Transverse colon (tissue), 4 donors: ENCODE measurements at places on chromosomes 6 and 20. TPM values are rescaled to one million over a fixed set of nuclear protein-coding genes. Genes with fewer than 3 reads are reported as not detected.

SLC17A2 gene
- not detected for total RNA-seq

GRCh38 chr6:134093007-134093573, 40.7 kb upstream of the SLC2A12 start:
- no peaks in the 10 kb centered on the region for H3K27me3 ChIP-seq
- no peaks in the 10 kb centered on the region for H3K36me3 ChIP-seq
- no peak for DNase-seq
- H3K27ac ChIP-seq = no peak overlapping the region
- H3K4me3 ChIP-seq = no peak overlapping the region
- no peaks in the 10 kb centered on the region for H3K4me1 ChIP-seq

DNA sequence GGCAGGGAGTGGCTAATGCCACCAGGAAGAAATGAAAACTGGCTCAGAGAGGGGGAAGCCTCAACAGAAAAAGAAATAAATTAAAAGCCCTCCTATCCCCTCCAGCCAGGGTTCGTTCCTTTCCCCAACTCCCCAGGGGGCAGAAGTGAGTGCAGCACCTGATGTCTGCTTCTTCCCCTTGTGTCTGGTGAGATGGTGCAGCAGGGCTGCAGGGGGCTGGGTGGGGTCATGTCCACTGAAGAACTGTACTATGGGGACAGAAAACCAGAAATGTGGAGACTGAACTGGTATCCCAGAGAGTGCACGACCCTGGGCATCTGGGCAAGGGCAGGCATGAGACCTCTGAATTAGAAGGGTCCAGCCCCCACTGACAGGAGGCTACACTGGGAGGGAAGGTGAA, 4.0 kb downstream of the EGFL8 start:
- no peaks in the 10 kb centered on the region for H3K27me3 ChIP-seq
- H3K4me1 ChIP-seq = peaks cover 4% of the 10 kb centered on the region
- H3K4me3 ChIP-seq = no peak overlapping the region
- DNase-seq = no peak

GRCh38 chr20:32742322-32743236, 688 bp downstream of the COMMD7 start:
- peak overlapping the region; percentile 80 for H3K27ac ChIP-seq
- H3K4me3 ChIP-seq = peak overlapping the region; percentile 88
- no peaks in the 10 kb centered on the region for H3K36me3 ChIP-seq

GRCh38 chr20:32980131-32980941, 23.9 kb downstream of the SUN5 start:
- no peak for DNase-seq
- no peaks in the 10 kb centered on the region for H3K27me3 ChIP-seq
- no peak overlapping the region for H3K4me3 ChIP-seq
- no peaks in the 10 kb centered on the region for H3K36me3 ChIP-seq
- H3K4me1 ChIP-seq = no peaks in the 10 kb centered on the region
- H3K27ac ChIP-seq = no peak overlapping the region

- no peaks in the 10 kb centered on the region for H3K36me3 ChIP-seq
- no peaks in the 10 kb centered on the region for H3K4me1 ChIP-seq
- H3K27ac ChIP-seq = no peak overlapping the region
Observed at GRCh38 chr20:33252460-33252859, 16.7 kb downstream of the BPIFA1 start.

GRCh38 chr6:39666706-39667489, 58.3 kb downstream of the KIF6 start:
- DNase-seq = no peak
- H3K36me3 ChIP-seq = no peaks in the 10 kb centered on the region
- H3K27ac ChIP-seq = no peak overlapping the region
- no peak overlapping the region for H3K4me3 ChIP-seq
